ENCODE measurements at places on chromosomes 7 and 10. TPM values are rescaled to one million over a fixed set of nuclear protein-coding genes. Genes with fewer than 3 reads are reported as not detected.

TIMM23B gene
- 15.8 TPM for total RNA-seq

LBX1 gene
- not detected for total RNA-seq

HOXA10 gene
- 6.9 TPM for total RNA-seq

PDZD7 gene
- total RNA-seq, result 2.3 TPM

TET1 gene
- 0.98 TPM for total RNA-seq

IDI2 gene
- total RNA-seq, result not detected

GRCh38 chr7:97018791-97019531, 5.7 kb downstream of the DLX5 start:
- H3K4me1 ChIP-seq, result peaks cover 57% of the 10 kb centered on the region
- H3K4me3 ChIP-seq, result peak overlapping the region; percentile 26
- H3K36me3 ChIP-seq, result peaks cover 4% of the 10 kb centered on the region
- no peak overlapping the region for H3K27ac ChIP-seq
- DNase-seq, result no peak
- H3K27me3 ChIP-seq, result peaks cover 100% of the 10 kb centered on the region

- H3K27me3 ChIP-seq, result no peaks in the 10 kb centered on the region
- H3K4me3 ChIP-seq, result no peak overlapping the region
- no peaks in the 10 kb centered on the region for H3K4me1 ChIP-seq
- DNase-seq, result peak; percentile 65
- no peaks in the 10 kb centered on the region for H3K36me3 ChIP-seq
These were observed 34.8 kb upstream of the DMBT1 start for GRCh38 chr10:122525788-122526187.

GRCh38 chr10:22831586-22831985, 96.3 kb upstream of the ARMC3 start:
- no peaks in the 10 kb centered on the region for H3K36me3 ChIP-seq
- no peak for DNase-seq
- H3K4me1 ChIP-seq, result no peaks in the 10 kb centered on the region
- no peak overlapping the region for H3K4me3 ChIP-seq

- H3K36me3 ChIP-seq, result no peaks in the 10 kb centered on the region
- DNase-seq, result no peak
- no peak overlapping the region for H3K27ac ChIP-seq
- no peaks in the 10 kb centered on the region for H3K4me1 ChIP-seq
These were observed 69.2 kb downstream of the DNAJC1 start for GRCh38 chr10:21934307-21934706.

GRCh38 chr7:131471250-131472004, 85.0 kb downstream of the PODXL start:
- peaks cover 52% of the 10 kb centered on the region for H3K36me3 ChIP-seq
- no peak overlapping the region for H3K27ac ChIP-seq
- no peak overlapping the region for H3K4me3 ChIP-seq
- no peak for DNase-seq
- no peaks in the 10 kb centered on the region for H3K27me3 ChIP-seq

- H3K36me3 ChIP-seq, result peaks cover 71% of the 10 kb centered on the region
- H3K27me3 ChIP-seq, result no peaks in the 10 kb centered on the region
- H3K4me3 ChIP-seq, result no peak overlapping the region
- DNase-seq, result no peak
- H3K27ac ChIP-seq, result no peak overlapping the region
These were observed 12.0 kb downstream of the SEC24C start for GRCh38 chr10:73756183-73756582.

- H3K4me1 ChIP-seq, result no peaks in the 10 kb centered on the region
- H3K27ac ChIP-seq, result no peak overlapping the region
- H3K4me3 ChIP-seq, result no peak overlapping the region
- peaks cover 6% of the 10 kb centered on the region for H3K27me3 ChIP-seq
- H3K36me3 ChIP-seq, result no peaks in the 10 kb centered on the region
- no peak for DNase-seq
These were observed 157.3 kb downstream of the NRF1 start for GRCh38 chr7:129768614-129769399.

DNA sequence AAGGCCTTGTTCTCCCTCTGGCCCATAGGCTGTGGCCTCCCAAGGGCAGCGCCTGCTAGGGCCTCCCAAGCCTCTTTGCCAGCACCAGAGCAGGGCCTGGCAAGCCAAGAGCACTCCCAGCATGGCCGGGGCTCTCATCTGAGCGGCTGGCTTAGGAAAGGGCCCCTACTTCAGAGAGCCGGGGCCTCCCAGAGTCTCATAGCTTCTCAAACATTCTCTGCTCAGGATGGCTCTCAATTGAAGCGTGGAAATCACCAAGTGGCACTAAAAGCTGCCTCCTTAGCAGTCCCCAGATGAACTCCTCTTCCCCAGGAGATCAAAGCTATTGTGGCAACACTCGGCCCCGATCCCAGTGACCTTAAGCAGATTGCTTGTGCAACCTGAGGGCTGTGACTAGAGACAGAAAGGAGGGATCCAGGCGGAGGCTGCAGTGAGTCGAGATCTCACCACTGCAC, 69.4 kb downstream of the FAM53B start:
- H3K36me3 ChIP-seq, result peaks cover 4% of the 10 kb centered on the region
- H3K27me3 ChIP-seq, result no peaks in the 10 kb centered on the region
- H3K27ac ChIP-seq, result peak overlapping the region; percentile 42
- peaks cover 94% of the 10 kb centered on the region for H3K4me1 ChIP-seq
- no peak for DNase-seq

- H3K27me3 ChIP-seq, result no peaks in the 10 kb centered on the region
- no peak overlapping the region for H3K4me3 ChIP-seq
- no peak overlapping the region for H3K27ac ChIP-seq
- no peaks in the 10 kb centered on the region for H3K4me1 ChIP-seq
These were observed 610.5 kb downstream of the ACTR3B start for GRCh38 chr7:153370092-153370491.

- H3K27me3 ChIP-seq, result no peaks in the 10 kb centered on the region
- DNase-seq, result no peak
- peaks cover 9% of the 10 kb centered on the region for H3K36me3 ChIP-seq
- H3K4me1 ChIP-seq, result no peaks in the 10 kb centered on the region
- no peak overlapping the region for H3K27ac ChIP-seq
These were observed 48.2 kb downstream of the PLEKHA8 start for GRCh38 chr7:30076411-30076810.

DNA sequence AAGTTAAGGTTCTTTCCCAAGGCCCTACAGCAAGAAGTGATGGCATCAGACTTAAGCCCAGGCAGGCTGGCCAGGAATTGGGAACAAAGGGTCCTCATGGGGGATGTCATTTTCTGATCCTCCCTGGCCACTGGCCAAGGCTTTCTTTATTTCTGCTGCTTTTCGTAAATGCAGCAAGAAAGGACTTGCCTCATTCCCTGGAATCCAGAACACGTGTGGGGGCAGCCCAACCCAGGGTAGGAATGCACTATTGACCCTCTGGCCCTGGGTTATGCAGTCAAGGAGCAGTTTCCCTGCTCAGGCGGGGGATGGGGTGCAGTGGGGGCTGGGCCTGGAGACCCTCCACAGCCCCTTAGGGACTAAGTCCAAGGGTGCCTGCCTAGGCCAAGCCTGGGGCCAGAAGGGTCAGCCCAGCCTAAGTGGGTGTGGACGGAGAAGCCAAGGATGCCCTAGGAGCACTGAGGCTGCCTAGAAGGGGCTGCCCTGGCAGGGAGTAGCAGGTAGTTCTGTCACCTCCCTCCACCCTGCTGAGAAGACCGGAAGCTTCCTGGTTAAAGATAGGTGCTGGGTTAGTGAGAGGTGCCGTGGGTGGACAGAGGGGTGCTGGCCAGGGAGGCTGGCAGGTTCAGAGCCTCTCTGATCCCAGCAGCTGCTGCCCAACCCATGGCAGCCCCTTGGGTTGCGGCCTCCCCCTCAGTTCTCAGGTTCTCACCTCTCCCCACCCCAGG, 179.2 kb downstream of the SH3PXD2A start:
- H3K27ac ChIP-seq, result peak overlapping the region; percentile 85
- no peaks in the 10 kb centered on the region for H3K36me3 ChIP-seq
- H3K4me3 ChIP-seq, result peak overlapping the region; percentile 7
- peaks cover 51% of the 10 kb centered on the region for H3K4me1 ChIP-seq
- peak; percentile 93 for DNase-seq

DNA sequence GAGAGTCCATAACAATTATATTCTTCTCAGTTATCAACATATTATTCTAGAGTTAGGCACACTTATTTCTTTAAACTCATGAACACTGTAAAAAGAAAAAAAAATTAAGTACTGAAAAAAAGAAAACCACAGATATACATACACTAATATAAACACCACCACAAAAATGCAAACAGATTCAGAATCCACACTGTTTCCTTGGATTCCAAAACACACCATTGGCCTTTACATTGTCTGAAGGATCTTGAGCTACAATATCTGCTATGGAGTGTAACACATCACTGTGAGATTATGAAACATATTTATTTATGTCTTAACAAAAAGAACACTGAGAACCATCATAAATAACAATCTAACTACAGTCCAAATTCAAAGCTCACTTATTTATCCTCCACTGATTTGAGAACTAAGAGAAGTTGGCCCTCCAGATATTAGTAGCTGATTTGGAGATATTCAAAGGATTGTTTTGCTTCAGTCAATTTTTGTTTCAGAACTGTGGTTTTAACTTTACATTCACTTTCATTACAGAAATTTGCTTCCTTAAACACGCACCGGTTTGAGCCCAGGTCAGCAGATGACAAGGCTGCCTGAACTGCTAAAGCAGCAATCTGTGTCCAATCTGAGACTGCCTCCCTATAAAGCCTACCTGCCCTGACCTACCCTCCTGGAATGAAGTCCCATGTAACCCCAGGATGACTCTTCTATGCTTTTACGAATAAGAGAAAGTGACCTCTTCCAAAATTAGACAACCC, 47.0 kb upstream of the CDK1 start:
- no peak for DNase-seq
- H3K4me1 ChIP-seq, result peaks cover 16% of the 10 kb centered on the region
- H3K27ac ChIP-seq, result peak overlapping the region; percentile 88
- H3K4me3 ChIP-seq, result peak overlapping the region; percentile 72
- H3K27me3 ChIP-seq, result peaks cover 13% of the 10 kb centered on the region

- no peak overlapping the region for H3K27ac ChIP-seq
- H3K4me3 ChIP-seq, result no peak overlapping the region
- no peak for DNase-seq
- H3K36me3 ChIP-seq, result peaks cover 29% of the 10 kb centered on the region
These were observed 10.3 kb downstream of the SEC31B start for GRCh38 chr10:100509241-100509840.

GRCh38 chr7:134690016-134690415, 43.4 kb downstream of the BPGM start:
- no peaks in the 10 kb centered on the region for H3K36me3 ChIP-seq
- DNase-seq, result no peak
- H3K27ac ChIP-seq, result peak overlapping the region; percentile 49
- no peaks in the 10 kb centered on the region for H3K27me3 ChIP-seq
- H3K4me3 ChIP-seq, result peak overlapping the region; percentile 21
- peaks cover 30% of the 10 kb centered on the region for H3K4me1 ChIP-seq

GRCh38 chr7:71303566-71303965, 171.6 kb downstream of the GALNT17 start:
- H3K27ac ChIP-seq, result no peak overlapping the region
- no peak for DNase-seq
- H3K4me1 ChIP-seq, result no peaks in the 10 kb centered on the region
- no peaks in the 10 kb centered on the region for H3K36me3 ChIP-seq
- no peaks in the 10 kb centered on the region for H3K27me3 ChIP-seq

- peaks cover 18% of the 10 kb centered on the region for H3K4me1 ChIP-seq
- H3K36me3 ChIP-seq, result no peaks in the 10 kb centered on the region
- H3K27ac ChIP-seq, result peak overlapping the region; percentile 43
- H3K4me3 ChIP-seq, result no peak overlapping the region
These were observed 9.7 kb upstream of the TNKS2 start for GRCh38 chr10:91788527-91788926.

- H3K27ac ChIP-seq, result no peak overlapping the region
- H3K27me3 ChIP-seq, result no peaks in the 10 kb centered on the region
- H3K36me3 ChIP-seq, result no peaks in the 10 kb centered on the region
- H3K4me1 ChIP-seq, result no peaks in the 10 kb centered on the region
These were observed 17.9 kb downstream of the RTKN2 start for GRCh38 chr10:62250594-62251198.

- H3K4me1 ChIP-seq, result no peaks in the 10 kb centered on the region
- no peak for DNase-seq
- H3K36me3 ChIP-seq, result no peaks in the 10 kb centered on the region
- no peak overlapping the region for H3K27ac ChIP-seq
- no peak overlapping the region for H3K4me3 ChIP-seq
These were observed 106.1 kb upstream of the SP8 start for GRCh38 chr7:20892776-20893175.

- H3K27ac ChIP-seq, result peak overlapping the region; percentile 84
- peaks cover 39% of the 10 kb centered on the region for H3K4me1 ChIP-seq
- H3K4me3 ChIP-seq, result peak overlapping the region; percentile 8
- no peaks in the 10 kb centered on the region for H3K27me3 ChIP-seq
These were observed 4.5 kb downstream of the FAM180A start for GRCh38 chr7:135743907-135744731.

DNA sequence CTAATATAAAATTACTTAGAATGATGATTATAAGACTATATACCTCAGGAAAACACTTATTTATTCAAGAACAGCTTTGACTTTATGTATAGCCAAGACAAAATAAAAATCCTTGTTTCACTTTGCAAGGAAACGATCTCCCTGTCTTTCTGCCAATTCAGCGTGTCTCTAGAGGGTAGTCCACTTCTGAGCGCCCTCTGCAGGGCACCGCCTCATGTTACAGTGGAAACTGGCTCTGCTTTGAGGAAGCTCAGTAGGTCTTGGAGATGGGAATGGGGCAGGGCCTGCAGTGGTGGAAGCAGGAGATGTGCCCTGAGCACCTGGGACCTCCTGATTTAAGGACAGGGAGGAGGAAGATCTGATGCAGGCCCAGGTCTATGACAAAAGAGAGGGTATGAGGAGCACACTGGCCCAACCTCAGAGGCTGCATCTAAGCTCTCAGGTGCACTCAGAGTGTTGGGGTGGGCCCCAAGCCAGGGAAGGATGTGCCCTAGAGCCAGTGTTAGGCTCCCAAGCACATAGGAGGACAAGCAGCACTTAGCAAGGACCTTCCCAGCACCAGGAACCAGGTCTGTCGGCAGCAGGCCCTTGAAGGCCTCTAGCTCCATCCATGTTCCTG, 481.0 kb downstream of the TNS3 start:
- H3K36me3 ChIP-seq, result no peaks in the 10 kb centered on the region
- no peaks in the 10 kb centered on the region for H3K4me1 ChIP-seq
- no peaks in the 10 kb centered on the region for H3K27me3 ChIP-seq
- no peak overlapping the region for H3K4me3 ChIP-seq
- H3K27ac ChIP-seq, result no peak overlapping the region

DNA sequence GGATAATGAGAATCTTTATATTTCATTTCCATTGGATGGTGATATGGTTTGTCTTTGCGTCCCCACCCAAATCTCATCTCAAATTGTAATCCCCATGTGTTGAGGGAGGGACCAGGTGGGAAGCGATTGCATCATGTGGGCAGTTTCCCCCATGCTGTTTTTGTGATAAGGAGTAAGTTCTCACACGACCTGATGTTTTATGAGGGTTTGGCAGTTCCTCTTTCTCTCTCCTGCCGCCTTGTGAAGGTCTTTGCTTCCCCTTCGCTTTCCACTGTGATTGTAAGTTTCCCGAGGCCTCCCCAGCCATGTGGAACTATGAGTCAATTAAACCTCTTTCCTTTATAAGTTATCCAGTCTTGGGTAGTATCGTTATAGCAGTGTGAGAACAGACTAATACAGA, 59.4 kb downstream of the MTPN start:
- H3K36me3 ChIP-seq, result no peaks in the 10 kb centered on the region
- no peak overlapping the region for H3K4me3 ChIP-seq
- no peak overlapping the region for H3K27ac ChIP-seq
- H3K4me1 ChIP-seq, result no peaks in the 10 kb centered on the region

Measured in suprapubic skin (tissue), 4 donors.